ENCODE measurements at places on chromosomes 4 and X.

GRCh38 chr4:162163892-162164759 lies at the start of gene FSTL5:
Gene FSTL5 (minus strand): TSS chr4:162164000. CDS start chr4:162111396, 52,604 bp downstream.
- DNase-seq: peak; percentile 52

GRCh38 chrX:39975101-39975925 lies 122.4 kb downstream of the BCOR start:
- DNase-seq: no peak

GRCh38 chr4:25783943-25784342 lies 78.8 kb downstream of the SEL1L3 start:
- DNase-seq: peak; percentile 32

DNA sequence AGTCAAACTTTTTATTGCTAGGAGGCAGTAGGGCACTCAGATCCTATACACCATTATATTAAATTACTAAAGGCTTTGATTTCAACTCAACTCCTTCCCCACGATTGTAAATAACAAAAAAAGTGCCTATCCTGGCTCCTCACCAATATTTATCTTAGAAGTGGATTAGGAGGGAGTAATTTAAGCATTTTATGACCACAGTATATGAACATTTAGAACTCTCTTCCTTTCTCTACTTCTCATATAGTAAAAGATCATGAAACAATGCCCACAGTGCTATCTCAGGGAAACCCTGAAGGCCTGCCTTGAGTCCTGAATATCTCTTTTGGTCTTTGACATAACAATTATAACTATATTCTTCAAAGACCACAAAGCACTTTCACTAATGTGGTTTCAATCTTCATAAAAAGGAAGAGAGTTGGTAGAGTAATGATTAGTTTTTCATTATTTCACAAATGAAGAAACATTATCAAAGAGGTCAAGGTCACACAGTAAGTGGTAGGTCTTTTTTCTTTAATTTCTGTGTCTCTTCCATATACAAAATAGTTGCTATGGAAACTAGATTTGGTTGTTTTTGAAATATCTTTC lies 29.1 kb upstream of the ADH1C start:
- DNase-seq: no peak

- DNase-seq: no peak
Observed at GRCh38 chrX:6203462-6204215, 25.0 kb downstream of the NLGN4X start.

DNA sequence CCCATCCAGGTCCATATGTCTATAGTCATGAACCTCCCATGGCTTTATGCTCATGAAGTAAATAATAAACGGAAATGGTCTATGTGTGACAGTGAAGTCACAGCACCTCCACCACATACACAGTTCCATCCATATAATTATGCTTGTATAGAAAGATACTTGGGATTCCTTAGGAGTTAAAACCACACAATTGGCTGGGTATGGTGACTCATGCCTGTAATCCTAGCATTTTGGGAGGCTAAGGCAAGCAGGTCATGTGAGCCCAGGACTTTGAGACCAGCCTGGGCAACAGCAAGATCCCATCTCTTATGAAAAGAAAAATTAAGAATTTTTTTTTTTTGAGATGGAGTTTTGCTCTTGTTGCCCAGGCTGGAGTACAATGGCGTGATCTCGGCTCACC lies 55.6 kb upstream of the RBM47 start:
- no peak for DNase-seq

DNA sequence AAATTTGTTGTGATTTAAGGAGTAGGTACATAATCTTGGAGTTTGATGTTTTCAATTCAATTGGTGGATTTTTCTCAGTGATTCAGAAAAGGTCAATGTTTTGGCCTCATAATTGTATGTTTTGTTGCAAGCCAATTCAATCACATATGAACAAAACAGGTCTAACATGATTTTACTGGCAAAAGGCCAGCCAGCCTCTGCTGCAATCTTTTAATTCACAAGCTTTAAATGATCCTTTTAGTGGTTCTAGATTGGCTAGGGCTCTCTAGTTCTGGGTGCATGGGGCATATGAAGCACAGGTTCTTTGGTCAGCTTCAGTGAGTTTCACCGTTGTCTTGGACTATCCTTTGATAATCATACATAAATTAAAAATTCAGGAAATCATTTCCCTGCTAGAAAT lies 19.2 kb upstream of the SLC6A14 start:
- DNase-seq: no peak

DNA sequence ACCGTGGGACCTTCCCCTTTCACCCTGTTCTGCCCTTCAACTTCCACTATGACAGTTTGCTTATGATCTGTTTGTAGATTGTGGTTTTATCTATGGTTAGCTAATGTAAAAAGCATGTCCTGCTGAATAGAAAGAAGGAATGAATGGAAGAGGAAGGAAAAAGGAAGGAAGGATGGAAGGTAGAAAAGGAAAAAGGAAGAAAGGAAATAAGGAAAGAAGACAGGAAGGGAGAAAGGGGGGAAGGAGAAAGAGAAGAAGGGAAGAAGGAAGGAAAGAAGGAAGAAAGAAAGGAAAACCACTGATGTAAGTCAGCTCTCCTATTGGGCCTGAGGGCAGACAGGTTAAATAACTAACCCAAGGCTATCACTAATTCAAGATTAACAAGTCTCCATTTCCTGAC lies 319.1 kb upstream of the KLF3 start:
- DNase-seq: no peak

DNA sequence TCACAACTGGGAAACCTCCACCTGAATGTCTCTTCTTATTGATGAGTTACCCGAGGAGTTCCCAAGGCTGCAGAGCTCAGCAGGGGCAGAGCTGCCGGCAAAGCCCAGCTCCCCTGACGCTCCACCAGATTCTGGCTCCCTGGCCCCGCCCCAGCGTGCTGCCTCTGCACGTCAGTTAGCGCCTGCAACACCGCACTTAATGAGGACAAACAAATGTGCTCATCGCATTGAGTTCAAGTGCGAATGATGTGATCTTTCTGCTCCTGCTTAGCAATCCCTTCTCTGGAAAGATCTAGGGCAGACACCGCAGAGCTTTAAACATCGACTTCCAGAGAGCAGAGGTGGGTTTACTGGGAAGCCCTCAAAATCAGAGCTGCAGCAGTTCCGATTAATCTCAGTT lies 55.5 kb upstream of the FBXW7 start:
- peak; percentile 37 for DNase-seq

DNA sequence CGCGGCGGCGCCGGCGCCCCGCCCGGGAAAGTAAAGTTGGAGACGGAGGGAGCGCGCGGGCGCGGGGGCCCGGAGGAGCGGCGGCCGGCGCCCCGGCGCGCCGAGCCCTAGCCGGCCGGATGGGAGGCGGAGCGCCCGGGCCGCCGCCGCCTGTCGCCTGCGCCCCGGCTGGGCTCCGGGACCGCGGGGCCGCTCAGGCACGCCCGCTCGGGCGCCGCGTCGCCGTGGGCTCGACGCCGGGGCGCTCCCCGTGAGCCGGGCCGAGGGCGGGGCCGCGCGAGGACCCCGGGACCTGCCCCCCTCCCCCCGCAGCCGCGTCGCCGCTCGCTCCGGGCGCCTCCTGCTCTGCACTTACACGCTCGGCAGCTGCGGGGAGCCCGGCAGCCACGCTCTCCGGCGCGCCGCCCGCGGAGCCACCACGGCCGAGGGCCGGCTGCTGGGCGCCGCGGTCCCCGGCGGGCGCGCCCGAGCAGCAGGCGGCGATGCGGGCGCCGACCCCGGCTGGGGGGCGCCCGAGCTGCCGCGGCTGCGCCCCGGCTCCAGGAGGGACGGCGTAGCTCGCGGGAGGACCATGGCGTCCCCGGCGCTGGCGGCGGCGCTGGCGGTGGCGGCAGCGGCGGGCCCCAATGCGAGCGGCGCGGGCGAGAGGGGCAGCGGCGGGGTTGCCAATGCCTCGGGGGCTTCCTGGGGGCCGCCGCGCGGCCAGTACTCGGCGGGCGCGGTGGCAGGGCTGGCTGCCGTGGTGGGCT lies at the start of gene ADRA2C:
Gene ADRA2C, plus strand, starts transcription at position 350 of the 749 bp plus-strand sequence. Its CDS starts 222 bp downstream, at position 572.
- peak; percentile 4 for DNase-seq

GRCh38 chr4:6869944-6870343 lies 39.7 kb upstream of the TBC1D14 start:
- DNase-seq: no peak

GRCh38 chr4:5118091-5118786 lies 67.0 kb downstream of the STK32B start:
- DNase-seq: no peak

- DNase-seq: no peak
Observed at GRCh38 chr4:170395773-170396172, 306.0 kb upstream of the AADAT start.

- DNase-seq: no peak
Observed at GRCh38 chr4:100299046-100299840, 109.0 kb upstream of the DDIT4L start.

- no peak for DNase-seq
Observed at GRCh38 chr4:147768113-147768512, 36.2 kb downstream of the ARHGAP10 start.

DNA sequence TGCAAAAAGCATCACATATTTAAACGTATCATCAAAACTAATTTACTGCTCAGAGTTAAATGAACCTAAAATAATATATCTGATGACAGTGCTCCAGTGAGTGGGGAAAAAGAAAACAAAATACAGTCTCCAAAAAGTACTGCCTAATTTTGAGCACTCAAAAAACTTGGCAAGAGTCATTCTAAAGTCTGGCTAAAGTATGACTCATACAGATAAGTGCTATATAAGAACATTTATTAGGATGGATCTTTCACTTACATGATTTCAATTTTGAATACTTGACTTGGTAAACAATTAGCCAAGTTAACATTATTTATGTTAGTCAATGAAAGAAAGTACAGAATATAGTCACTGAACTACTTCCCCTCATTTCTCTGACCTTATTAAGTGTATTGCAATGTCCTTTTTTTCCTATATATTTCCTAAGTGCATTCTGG lies 27.2 kb downstream of the FBXO8 start:
- DNase-seq: no peak

DNA sequence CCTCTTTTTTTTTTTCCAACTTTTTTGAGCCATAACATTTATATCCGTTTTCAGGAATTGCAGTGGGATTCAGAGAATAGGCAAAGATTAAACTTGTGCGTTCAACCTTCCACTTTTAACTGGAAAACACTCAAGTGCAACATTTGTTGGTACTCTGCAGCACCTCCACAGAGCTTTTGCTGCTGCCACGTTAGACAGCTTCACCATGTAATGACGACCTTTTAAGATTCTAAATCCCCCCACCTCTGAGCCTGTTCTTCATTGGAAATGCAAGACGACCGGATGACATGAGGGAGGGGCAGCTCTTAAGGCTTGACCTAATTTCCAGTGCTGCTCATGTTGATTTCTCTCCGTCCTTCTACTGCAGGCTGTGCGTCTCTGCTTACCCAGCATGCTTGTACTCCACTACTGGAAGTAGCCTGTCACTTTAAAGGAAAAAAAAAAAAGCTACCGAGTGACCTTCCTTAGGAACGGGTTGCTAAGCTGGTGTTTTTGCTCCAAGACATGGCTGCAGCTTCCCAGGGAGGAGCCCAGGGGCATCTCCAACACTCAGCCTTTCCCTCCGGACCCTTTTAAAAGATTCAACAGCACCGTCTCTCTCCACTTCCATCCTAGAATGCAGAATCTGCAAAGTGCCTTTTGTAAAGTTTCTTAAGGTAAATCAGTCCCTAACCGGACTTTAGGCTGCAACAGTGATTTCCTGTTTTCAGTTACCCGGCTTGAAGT lies at the start of gene CC2D2A:
Gene CC2D2A, plus strand, starts transcription at position 481 of the 726 bp plus-strand sequence. CDS start 6,051 bp downstream, outside the sequence.
- no peak for DNase-seq

- DNase-seq: no peak
Observed at GRCh38 chr4:14289708-14290107, 662.2 kb upstream of the BOD1L1 start.

DNA sequence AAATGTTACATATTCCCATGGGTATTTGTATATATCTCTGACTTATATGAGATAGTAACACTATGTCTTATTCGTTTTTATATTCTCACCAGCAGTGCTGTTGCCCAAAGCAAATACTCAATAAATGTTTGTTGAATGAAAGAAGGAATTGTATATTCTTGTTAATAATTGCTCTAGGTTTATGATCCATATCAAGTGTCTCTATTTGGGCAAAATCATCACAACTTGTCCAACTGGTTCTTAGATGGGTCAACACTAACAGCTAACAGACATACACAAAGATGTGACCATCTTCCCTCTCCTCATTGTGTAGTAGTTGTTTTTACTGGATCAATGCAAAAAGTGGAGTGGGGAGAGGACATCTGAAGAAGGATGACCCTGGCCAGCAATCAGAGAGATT lies 6.6 kb upstream of the APLN start:
- DNase-seq: no peak

DNA sequence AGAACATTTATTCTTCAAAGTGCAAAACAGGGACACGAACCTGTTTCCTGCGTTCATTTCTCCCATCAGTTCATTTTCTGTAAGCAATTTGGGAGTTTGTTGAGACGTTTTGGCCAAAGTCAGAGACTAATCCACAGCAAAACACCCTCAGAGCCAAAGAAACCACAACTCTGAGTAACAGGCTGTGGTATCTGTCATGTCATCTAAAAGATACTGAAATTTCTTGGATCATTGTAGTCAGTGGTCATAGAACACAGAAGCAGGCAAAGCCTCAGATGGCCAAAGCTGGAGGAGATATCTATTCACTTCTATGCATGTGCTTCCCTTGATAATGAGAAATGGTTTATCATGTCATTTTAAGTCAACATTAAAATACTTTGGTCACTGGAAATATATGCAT lies 485.6 kb upstream of the GALNT7 start:
- no peak for DNase-seq

GRCh38 chr4:76250962-76251361 lies 559 bp upstream of the FAM47E start:
- DNase-seq: no peak

GRCh38 chr4:75924309-75924827 lies 16.4 kb downstream of the NAAA start:
- no peak for DNase-seq

DNA sequence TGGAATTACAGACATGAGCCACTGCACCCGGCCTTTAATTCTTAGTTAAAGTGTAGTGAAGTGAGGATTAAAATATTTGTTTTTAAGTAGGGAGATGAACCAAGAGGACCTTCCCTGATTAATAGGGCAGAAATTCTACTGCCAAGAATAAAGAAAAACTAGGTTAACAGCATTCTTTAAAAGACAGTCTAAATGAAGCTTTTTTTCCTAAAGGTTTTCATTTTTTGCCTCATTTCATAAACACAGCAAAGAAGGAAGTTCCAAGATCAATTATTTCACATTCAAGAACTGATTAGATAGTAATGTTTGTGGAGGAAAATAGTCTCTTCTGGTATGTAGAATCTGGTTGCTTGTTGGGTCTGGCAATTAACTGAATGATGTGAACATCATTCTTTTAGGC lies 112.1 kb upstream of the ARSJ start:
- no peak for DNase-seq

DNA sequence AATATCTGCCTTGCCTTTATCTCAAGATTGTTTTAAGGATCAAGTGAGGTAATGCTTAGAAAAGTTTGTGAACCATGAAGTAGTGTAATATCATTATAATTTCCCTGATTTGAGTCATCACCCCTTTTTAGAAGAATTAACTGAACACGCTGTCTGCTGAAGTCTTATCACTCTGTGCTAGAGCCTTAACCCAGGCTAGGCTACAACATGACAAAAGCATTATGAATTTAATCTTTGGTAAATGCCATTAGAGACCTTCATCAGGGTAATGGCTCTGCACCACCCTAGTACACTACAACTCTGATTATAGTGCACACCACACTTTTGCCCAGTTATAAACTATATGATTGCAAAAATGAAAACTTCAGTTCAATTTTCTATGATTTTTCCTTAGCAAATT lies 118.3 kb downstream of the ADGRL3 start:
- DNase-seq: no peak

GRCh38 chrX:15277604-15278003 lies 7.7 kb upstream of the ASB9 start:
- DNase-seq: no peak
